ENCODE measurements at places on chromosomes 2 and 18.

GRCh38 chr2:61807036-61807757, 46.7 kb downstream of the FAM161A start:
- DNase-seq, result no peak

- DNase-seq, result no peak
These were observed 19.5 kb downstream of the INPP4A start for GRCh38 chr2:98463988-98464771.

GRCh38 chr18:65487569-65487968, 263.2 kb upstream of the CDH7 start:
- no peak for DNase-seq

DNA sequence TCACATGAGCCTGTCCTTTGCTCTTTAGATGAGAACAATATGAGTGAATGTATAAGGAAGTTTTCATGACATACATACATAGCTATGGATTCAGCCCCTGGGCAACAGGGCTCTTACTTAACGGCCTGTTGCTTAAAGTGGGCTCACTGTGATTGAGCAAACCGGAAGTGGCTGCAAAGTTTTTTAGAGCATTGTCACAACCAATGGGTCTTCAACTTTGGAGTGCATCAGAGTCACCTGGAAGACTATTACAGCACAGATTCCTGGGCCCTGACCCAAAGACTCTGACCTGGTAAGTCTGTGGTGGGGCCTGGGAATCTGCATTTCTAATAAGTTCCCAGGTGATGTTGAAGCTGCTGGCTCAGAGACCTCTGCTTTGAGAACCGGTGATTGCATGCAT, 106.3 kb upstream of the SEC11C start:
- DNase-seq, result no peak

GRCh38 chr18:6044773-6045172, 149.5 kb upstream of the TMEM200C start:
- DNase-seq, result no peak
